Pancreas (tissue), 10 donors: ENCODE measurements at places on chromosomes 4 and X.

DNA sequence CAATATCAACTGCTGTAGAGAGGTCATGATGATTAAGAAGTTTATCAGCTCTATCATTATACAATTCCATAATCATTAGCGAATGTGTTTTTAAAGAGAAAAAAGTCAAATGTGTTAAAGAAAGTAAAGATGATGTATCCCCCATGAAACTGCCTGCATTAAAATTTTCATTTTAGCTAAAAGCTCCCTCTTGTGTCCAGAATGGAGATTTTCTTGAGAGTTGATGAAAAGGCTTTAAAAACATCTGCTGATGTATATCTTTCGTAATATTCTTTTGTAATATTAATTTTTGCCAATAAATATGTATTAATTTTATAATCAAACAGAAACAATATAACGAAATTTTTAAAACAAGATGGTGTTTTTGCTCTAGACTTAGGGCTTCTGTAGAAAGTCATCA lies 52.1 kb upstream of the LHFPL1 start:
- no peaks in the 10 kb centered on the region for H3K4me1 ChIP-seq
- no peaks in the 10 kb centered on the region for H3K36me3 ChIP-seq
- H3K4me3 ChIP-seq: no peak overlapping the region
- no peaks in the 10 kb centered on the region for H3K27me3 ChIP-seq

DNA sequence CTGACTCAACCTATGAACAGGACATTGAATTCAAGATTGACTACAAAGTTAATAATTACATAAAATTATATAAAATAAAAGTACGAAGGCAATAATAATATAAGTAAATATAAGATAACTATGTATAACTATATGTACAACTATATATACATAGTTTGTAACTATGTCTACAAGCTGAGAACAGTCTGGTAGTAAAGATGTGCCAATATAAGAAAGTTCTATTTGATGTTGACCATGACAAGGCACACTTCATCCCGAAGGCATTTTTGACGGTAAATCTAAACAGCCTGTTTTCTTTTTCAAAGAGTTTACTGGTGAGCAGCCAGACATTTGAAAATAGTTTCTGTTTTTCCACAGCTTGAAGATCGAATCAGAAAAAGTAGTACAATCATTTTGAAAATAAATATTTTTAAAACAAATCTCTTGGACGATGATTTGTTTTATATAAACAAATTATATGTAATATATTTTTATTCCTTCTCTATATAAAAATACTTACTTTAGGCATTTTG lies 112.9 kb downstream of the CEP44 start:
- no peak overlapping the region for H3K27ac ChIP-seq
- no peaks in the 10 kb centered on the region for H3K36me3 ChIP-seq
- H3K4me1 ChIP-seq: no peaks in the 10 kb centered on the region
- no peak overlapping the region for H3K4me3 ChIP-seq
- no peak for DNase-seq

DNA sequence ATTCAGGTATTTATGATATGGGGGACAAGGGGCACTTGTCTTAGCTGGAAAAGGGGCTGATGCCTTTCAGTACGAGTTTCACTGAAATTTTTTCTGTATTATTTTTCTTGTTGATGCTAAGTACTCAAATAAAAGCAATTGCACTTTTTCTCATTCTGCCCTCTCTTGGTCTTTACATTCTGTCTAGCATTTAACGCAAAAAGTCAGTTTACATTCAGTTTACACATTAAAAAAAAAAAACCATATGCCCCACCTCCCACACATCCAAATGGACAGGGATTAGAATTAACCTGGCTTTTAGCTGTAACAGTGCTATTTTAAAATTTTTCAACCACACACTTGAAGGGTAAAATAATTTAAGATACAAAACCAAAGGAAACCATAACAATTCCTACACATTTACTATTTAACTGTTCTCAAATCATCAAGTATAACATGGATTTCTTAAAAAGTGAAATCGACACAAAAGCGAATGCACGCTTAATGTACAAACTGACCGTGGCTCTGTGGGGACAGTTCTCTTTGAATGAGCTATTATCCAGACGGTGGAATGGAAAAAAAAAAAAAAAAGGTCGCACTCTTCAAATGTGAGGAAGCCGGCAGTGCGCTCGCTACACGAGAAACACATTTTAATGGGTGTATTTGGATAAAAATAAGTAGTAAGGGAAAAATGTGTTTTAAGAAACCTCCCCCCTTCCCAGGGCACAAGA lies 1.4 kb downstream of the AMMECR1 start:
- no peak overlapping the region for H3K27ac ChIP-seq
- H3K36me3 ChIP-seq: no peaks in the 10 kb centered on the region
- no peaks in the 10 kb centered on the region for H3K4me1 ChIP-seq
- H3K27me3 ChIP-seq: no peaks in the 10 kb centered on the region
- H3K4me3 ChIP-seq: no peak overlapping the region

DNA sequence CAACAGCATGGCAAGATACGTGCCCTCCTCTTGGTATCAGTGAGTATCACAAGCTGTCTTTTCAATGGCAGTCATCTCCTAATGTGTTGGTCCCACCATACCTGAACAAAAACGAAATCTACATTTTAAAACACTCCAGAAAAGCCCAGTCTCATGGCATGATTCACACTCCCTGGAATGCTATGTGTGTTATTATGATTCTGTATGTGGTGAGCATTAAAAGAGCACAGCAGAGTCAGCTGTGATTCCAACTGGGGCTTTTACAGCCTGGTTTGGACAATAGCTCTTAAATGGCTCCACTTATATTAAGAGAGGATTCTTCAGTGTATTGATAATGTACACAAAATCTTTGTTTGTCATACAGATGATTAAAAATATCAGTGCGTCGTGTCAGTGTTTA lies 274.1 kb upstream of the GK2 start:
- no peak overlapping the region for H3K4me3 ChIP-seq
- DNase-seq: no peak
- no peak overlapping the region for H3K27ac ChIP-seq
- no peaks in the 10 kb centered on the region for H3K27me3 ChIP-seq
- H3K4me1 ChIP-seq: no peaks in the 10 kb centered on the region
- no peaks in the 10 kb centered on the region for H3K36me3 ChIP-seq

DNA sequence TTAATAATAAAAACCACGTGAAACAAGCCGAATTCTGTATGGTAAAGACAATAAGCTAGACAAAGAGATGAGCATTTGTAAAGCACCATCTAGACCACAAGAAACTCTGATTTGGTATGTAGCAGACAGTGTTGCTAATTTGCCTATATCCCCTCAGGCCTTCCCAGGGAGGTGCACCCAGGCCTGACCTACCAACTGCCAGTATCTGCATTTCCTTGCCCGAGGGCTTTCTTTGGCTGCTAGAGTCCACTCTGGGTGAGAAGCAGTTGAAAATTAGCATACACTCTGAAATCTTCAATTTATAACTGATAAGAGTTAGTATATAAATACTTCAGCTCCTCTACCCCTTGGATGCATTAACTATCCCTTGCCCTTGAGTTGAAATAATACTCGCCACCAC lies 37.4 kb upstream of the IL1RAPL1 start:
- no peaks in the 10 kb centered on the region for H3K36me3 ChIP-seq
- H3K4me1 ChIP-seq: no peaks in the 10 kb centered on the region
- no peak overlapping the region for H3K4me3 ChIP-seq
- no peaks in the 10 kb centered on the region for H3K27me3 ChIP-seq
- no peak for DNase-seq

DNA sequence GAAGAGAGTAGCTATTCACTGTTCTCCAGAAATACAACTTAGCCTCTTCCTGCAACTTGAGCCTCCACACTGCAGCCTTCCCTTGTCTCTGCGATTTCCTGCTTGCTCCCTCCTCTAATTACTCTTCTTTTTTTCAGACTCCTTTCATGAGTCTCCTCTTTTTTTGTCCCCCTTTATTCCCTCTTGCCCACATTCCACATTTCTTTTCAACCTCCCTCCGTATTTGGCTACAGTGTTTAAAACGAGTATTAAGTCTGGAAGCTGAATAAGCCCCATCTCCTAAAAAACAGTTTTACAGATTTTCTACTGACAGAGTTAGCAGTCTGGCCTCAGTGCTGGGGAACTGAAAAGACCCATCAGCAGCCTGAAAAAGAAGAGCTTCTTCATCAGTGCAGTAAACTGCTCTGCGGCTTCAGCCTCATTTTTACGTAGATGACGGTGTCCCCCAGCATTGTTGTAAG lies 141.5 kb downstream of the TENM3 start:
- H3K27ac ChIP-seq: no peak overlapping the region
- H3K36me3 ChIP-seq: no peaks in the 10 kb centered on the region
- no peak for DNase-seq

DNA sequence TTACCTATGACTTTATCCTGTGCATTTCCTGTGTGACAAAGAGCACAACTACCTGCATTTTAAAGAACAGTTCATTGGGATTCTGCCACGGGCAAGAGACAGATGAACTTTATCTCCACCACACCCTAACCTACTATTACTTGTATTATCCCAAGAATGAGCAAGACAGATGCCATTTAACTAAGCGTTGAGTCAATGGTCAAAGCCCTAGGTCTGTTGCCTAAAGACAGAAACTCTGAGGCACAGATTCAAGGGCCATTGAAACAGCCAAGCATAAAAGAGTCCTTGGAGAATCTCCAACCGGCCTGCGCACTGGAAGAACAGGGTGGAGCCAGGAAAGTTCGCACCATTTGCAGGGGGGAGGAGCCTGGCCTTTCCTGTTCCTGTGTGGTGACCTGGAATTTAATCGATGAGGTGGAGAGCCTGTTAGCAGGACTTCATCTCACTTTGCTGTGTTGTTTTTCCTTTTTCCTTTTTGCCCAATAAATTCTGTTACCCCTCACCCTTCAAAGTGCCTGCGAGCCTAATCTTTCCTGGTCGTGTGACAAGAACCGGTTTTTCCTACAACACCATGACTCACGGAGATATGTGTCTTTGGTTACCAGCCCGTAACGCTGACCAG lies 146.4 kb upstream of the DIAPH2 start:
- H3K36me3 ChIP-seq: no peaks in the 10 kb centered on the region
- no peak overlapping the region for H3K27ac ChIP-seq
- DNase-seq: peak; percentile 44
- H3K4me1 ChIP-seq: no peaks in the 10 kb centered on the region

DNA sequence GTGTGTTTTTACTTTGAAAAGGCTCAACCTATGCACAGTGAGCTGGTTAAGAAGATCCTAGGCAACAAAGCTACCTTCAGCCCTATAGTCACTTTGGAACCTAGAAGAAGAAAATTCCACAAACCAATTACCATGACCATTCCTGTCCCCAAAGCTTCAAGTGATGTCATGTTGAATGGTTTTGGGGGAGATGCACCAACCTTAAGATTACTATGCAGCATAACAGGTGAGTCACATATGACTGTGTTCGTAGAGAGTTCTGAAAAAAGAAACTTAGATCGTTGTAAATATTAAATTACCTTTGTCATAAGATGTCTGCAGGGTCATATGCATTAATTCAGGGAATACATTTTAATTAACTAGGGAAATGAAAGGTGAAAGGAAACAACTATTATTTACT lies 287.1 kb downstream of the ANK2 start:
- no peaks in the 10 kb centered on the region for H3K36me3 ChIP-seq
- no peak for DNase-seq
- no peak overlapping the region for H3K4me3 ChIP-seq
- H3K4me1 ChIP-seq: no peaks in the 10 kb centered on the region

DNA sequence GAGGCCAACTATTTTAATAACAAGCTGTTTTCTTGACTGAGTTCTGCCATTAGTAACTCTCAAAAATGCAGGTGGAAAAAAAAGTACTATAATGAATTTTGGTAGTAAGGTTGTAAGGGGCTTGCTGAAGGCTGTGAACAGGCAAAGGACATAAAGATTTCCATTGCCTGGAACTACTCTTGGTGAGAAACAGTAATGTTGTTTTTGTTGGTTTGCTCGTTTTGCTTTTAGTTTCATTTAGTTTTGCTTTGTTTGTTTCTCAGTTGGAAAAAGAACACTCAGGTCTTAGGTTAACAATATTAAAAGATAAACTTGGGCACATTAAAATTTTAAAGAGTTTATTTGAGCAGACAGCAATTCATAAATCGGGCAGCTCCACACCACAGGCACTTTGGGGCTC lies 824.5 kb upstream of the HTR2C start:
- H3K36me3 ChIP-seq: no peaks in the 10 kb centered on the region
- H3K4me3 ChIP-seq: no peak overlapping the region
- DNase-seq: no peak
- H3K27ac ChIP-seq: no peak overlapping the region

DNA sequence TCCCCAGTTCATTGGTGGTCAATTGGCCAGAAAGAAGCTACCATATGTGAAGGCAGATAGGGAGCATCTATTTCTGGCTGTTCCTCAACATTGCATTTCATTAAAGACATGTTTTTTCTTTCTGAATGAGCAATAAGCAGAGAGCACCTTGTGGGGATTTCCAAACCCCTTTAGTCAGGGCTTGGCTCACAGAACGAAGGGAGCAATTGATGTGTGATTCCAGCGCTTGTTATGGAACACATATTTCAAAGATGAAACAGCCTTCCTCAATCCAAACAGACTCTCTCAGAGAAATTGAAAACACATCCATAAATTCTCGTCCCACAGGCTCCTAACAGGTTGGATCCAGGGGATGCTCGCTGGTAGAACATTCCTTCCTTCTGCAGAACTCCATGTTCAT lies 84.1 kb downstream of the CLCN4 start:
- DNase-seq: no peak
- H3K27ac ChIP-seq: no peak overlapping the region
- H3K4me1 ChIP-seq: no peaks in the 10 kb centered on the region
- H3K27me3 ChIP-seq: no peaks in the 10 kb centered on the region

GRCh38 chr4:39730072-39730471 lies 32.1 kb downstream of the UBE2K start:
- H3K36me3 ChIP-seq: no peaks in the 10 kb centered on the region
- no peak overlapping the region for H3K4me3 ChIP-seq
- H3K27ac ChIP-seq: no peak overlapping the region
- DNase-seq: no peak

DNA sequence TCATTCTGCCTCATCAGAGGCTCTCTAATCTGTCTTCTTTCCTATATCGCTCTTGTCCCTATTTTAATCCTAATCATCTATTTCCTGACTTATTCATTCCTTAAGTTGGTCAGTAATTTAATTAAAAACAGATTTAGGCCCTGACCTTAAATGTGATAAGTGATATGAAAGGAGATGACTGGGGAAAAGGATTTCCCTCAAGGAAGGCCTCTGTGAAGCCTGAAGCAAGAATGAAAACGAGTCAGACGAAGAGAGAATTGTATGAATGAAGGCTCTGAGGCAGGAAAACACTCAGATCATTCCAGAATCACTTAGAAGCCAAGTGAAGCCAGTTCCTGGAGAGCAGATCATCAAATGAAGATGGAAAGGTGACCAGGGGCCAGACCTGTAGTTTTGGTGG lies 22.1 kb downstream of the PKD2 start:
- no peaks in the 10 kb centered on the region for H3K27me3 ChIP-seq
- no peaks in the 10 kb centered on the region for H3K4me1 ChIP-seq
- H3K27ac ChIP-seq: no peak overlapping the region
- no peaks in the 10 kb centered on the region for H3K36me3 ChIP-seq
- H3K4me3 ChIP-seq: no peak overlapping the region

DNA sequence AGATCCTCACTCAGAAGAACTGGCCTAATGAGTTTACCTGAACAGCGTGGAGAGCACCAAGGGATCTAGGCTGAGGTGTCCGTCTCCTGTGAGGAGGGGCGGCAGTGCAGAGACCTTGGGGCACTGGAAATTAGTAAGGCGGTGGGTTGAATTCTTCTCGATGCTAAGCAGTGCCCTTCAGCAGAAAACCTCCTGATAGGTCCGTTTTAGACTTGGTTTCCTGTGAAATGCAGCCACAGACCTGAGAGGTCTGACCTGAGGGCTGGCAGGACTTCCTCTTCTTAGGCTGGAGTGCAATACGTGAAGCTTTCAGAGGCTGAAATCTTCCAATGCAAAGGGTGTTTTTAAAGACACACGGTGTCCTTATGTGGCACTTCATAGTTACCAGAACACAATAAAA lies at the start of gene CLNK:
Gene CLNK, minus strand, starts transcription at position 138 of the 400 bp plus-strand sequence. CDS start 16,899 bp downstream, outside the sequence.
- H3K36me3 ChIP-seq: no peaks in the 10 kb centered on the region
- DNase-seq: no peak
- H3K27me3 ChIP-seq: no peaks in the 10 kb centered on the region
- no peaks in the 10 kb centered on the region for H3K4me1 ChIP-seq
- H3K27ac ChIP-seq: no peak within 1 kb of the TSS
- H3K4me3 ChIP-seq: no peak within 1 kb of the TSS
